ENCODE measurements at places on chromosomes 16 and 17.
A peak's percentile ranks its signal among the peaks of the same experiment; 100 is the strongest.

GRCh38 chr16:51831595-51832367 lies 680.7 kb upstream of the SALL1 start:
- no peak for DNase-seq

DNA sequence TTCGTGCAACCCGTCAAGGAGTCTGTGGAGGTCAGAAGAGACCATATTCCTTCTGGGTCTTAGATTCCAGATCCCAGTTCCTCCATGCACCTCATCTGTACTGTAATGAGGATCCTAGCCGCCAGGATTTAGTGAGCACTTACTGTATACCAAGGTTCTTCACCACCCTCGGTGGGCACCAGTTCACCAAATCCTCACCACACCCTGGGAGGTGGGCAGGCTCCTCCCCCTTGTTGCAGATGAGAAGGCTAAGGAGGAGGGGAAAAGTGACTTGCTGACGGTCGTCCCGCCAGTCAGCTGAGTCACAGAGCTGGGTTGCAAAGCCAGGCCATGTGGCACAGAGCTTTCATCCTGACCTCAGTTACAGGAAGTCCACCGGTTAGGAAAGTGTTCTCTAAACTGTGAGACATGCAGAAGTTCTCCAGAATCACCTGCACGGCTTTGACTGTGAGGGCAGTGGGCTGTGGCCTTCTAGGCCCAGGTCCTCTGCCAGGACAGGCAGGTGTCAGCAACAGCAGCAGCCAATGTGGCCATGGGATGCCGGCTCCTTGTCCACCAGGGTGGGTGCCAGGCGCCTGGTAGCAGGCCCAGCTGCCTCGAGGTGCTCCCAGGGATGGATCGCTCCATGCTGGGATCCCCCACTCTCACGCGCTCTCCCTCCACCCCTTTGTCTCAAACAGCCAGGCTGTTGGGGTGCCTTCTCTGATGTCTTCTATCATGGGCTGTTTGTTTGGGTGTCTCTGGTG lies 240.3 kb upstream of the GSE1 start:
- peak; percentile 75 for DNase-seq

GRCh38 chr16:87562201-87562600 lies 40.1 kb upstream of the JPH3 start:
- DNase-seq = no peak

GRCh38 chr17:32298721-32299579 lies 33.3 kb downstream of the RHBDL3 start:
- no peak for DNase-seq

DNA sequence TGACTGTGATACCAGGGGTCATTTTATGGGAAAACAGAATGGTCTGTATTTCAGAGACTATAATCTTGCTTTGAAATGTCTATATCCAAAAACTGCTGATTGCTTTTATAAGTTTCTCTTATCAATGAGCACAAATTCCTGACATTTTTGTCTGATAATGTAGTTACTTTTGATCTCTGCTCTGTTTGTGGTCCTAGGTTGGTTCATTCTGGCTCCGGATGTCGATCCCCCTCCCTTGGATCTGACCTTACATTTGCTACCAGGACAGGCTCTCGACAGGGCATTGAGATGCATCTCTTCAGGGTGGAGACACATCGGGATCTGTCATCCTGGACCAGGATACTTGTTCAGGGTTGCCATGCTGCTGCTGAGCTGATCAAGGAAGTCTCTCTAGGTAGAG lies 27.3 kb upstream of the VPS4A start:
- no peak for DNase-seq

GRCh38 chr16:6698548-6698947 lies 634.1 kb upstream of the RBFOX1 start:
- DNase-seq = no peak

- DNase-seq = peak; percentile 84
Measured at GRCh38 chr17:44865231-44865660, 17.6 kb downstream of the HIGD1B start.

GRCh38 chr17:35733366-35733765 lies 1.9 kb downstream of the RASL10B start:
- DNase-seq = no peak

- no peak for DNase-seq
Measured at GRCh38 chr16:82649766-82650165, 23.0 kb downstream of the CDH13 start.

- peak; percentile 92 for DNase-seq
Measured at GRCh38 chr16:17224879-17225281, 245.9 kb downstream of the XYLT1 start.

GRCh38 chr16:55018881-55019280 lies 88.2 kb downstream of the IRX5 start:
- no peak for DNase-seq

DNA sequence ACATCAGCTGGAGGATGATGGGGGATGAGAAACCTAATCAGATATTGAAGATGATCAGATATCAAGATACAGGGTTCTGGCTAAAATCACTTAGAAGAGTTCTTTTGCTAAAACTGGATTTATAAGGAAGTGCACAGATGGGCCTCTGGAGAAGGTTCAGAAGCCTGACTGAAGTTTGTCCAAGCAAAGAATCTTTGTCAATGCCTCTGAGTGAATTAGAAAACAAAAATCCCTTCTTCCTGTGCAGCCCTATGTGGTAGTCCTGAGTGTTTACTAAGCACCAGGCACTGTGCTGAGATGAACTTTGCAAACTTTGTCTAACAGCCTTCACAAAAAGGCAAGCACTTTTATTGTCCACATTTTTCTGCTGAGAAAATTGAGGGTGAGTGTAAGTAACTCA lies 11.4 kb upstream of the CENPV start:
- DNase-seq = no peak

DNA sequence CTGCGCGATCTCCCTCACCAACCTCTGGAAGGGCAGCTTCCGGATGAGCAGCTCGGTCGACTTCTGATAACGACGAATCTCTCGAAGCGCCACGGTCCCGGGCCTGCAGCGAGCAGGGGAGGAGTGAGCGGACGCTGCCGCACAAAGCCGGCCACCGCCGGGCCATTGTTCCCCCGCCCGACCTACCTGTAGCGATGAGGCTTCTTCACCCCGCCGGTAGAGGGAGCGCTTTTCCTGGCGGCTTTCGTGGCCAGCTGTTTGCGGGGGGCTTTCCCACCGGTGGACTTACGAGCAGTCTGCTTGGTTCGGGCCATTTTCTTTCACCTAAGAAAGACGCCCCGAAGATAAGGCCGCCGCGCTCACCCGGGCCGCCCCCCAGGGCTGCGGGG lies 5.8 kb upstream of the UNK start:
- peak; percentile 66 for DNase-seq

GRCh38 chr17:66353937-66354401 lies 51.6 kb downstream of the PRKCA start:
- no peak for DNase-seq

- no peak for DNase-seq
Measured at GRCh38 chr17:48738803-48739526, 10.4 kb upstream of the HOXB13 start.

DNA sequence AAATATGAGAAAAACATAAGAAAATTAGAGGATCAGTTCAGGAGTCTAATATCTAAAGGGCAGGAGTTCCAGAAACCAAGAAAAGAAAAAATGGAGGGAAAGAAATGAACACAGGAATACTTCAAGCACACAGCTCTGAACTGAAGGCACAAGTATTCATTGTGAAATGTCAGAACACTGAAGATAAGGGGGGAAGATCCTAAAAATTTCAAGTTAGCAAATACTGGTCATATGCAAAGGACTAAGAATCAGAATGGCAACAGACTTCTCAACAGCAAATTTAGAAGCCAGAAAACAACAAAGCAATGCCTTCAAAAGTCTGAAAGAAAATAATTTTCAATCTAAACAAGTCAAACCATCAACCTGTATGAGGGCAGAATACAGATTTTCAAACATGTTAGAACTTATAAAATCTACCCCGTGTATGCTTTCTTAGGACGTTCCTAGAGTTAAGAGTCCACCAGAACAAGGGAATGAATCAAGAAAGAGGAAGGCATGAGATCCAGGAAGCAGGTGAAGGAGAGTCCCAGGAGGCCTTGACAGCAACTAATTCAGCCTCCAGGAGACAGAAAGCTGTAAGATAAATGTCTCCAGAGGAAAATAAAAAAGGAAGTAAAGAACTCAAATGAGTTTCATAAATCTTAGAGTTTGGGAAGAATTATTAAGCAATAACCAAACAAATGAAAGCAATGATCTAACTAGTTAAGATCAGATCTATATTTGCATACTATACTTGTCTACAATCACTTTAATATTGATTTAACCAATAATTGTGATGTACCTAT lies 2.8 kb downstream of the BRD7 start:
- peak; percentile 56 for DNase-seq

DNA sequence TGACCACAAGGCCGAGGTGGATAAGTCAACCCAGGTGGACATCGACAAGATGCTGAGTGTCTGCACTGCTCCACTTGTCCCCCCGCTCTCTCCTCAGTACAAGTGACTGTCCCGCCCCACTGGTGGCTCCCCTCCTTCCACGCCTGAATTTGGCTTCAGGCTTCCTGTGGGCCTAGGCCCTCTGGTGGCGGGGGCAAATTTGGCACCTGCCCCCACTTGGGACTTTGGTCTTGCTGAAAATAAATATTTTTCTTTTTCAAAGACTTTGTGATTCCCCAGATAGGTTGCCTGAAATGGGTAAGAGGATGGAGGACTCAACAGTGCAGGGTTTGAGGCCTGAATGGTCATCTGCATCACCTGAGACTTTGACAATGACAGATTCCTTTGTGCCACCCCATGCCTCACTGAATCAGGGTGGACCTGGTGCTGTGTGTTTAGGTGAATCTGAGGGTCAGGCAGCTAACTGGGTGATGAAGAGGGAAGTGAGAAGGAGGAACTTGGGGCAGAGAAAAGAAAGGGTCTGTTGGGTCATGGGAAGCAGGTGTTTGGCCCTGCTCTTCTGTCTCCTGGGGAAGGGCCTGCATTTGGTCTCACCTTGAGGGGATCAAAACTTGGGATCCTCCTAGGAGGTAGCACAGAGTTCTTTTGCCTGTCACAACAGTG lies 2.0 kb downstream of the C16orf86 start:
- DNase-seq = no peak

GRCh38 chr17:27622986-27623385 lies 8.0 kb upstream of the LGALS9 start:
- DNase-seq = no peak

GRCh38 chr16:48161906-48162305 lies 6.1 kb upstream of the ABCC12 start:
- DNase-seq = no peak

- no peak for DNase-seq
Measured at GRCh38 chr16:77738706-77739558, 16.6 kb downstream of the NUDT7 start.

DNA sequence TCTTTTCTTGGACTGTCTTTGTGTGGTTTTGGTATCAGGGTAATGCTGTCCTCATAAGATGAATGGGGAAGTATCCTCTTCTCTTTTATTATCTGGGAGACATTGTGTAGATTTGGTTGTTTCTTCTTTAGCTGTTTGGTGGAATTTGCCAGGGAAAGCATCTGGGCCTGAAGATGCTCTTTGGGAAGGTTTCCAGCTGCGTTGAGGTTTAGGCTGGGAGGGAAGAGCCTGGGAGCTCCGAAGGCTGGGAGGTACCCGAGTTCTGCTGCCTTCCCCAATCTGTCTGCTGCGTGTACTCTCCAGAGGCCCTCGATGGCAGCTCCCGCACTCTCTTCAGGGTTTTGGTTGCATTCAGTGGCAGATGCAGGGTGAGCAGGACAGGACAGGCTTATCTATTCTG lies 25.6 kb upstream of the CRISPLD2 start:
- no peak for DNase-seq

GRCh38 chr16:12239226-12239625 lies 262.7 kb downstream of the SNX29 start:
- DNase-seq = no peak

- DNase-seq = no peak
Measured at GRCh38 chr16:68645494-68646388, 631 bp downstream of the CDH3 start.

DNA sequence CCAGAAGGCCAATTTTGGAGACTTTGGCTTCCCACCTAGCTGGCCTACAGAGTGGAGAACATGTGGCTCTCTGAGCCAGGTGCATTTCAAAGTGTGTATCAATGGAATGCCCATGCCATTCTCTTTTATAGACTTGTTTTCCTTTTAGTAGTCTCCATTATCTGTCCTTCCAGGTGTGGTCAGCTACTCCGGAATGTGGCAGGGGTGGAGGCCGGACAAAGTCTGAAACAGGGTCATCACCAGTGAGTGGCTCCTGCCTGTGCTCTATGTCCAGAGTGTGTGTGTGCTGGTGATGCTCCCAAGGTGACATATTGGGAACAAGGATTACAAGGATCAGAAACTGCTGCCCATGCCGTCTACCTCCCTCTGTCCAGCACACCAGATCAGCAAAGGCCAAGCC lies 3.8 kb upstream of the TMEM220 start:
- no peak for DNase-seq

GRCh38 chr17:34199932-34200534 lies 55.1 kb upstream of the CCL2 start:
- peak; percentile 86 for DNase-seq

DNA sequence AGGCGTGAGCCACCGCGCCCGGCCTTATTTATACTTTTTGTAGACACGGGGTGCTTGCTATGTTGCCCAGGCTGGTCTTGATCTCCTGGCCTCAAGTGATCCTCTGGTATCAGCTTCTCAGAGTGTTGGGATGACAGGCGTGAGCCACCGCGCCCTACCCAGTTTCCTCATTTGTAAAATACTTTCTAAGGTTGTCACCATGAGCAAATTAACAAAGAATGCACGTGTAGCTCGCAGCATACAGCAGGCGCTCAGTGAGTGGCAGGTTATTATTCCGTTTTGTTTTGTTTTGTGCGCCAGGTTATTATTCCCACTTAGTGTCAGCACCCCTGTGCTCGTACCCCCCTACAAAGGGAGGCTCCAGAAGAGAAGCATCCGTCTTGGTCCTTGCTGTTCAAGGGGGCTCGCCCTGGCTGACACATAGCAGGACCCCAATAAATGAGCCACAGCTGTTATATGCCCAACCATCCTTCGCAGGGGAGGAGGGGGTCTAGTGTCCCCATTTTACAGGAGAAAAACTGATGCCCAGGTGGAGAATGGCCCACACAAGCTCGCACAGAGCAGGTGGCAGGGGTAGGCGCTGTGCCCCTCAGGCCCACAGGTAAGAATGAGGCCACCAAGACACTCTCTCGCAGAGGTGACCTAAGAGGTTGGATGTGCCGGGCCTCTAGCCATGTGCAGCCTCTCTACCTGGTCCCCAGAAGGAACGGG lies 686 bp upstream of the MIEF2 start:
- DNase-seq = no peak

DNA sequence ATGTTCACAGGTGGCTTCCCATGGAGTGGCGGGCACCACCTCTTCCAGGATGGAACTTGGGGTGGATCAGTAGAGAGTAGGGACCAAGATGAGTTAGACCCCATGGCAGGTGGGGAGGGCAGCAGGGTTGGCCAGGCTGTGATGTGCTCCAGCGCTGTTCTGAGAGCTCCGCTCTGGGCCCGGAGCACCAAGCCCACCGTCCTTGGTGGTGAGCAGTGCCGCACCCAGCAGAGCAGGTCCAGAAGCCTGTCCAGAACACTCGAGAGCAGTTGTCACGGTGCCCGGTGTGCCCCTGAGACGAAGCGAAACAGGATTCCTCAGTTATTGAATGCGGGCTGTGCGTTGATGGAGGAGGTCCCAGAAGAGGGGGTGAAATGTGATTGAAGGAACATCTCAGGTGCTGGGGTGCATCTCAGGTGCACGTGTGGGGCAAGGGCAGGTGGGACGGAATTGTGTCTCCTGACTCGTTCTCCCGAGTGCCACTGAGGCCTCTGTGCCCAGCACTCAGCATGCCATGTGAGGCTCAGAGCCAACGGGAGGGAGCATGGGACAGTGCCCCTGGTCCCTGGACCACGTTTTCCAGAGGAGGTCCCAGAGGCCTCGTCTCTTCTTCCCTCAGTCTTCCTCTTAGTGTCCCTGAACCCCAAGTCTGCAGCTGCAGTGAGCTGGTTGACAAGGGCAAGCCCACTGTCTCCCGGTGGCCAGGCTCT lies 39.5 kb downstream of the COX4I1 start:
- DNase-seq = no peak

Measured in KBM-7 (cell line).